Tibial nerve (tissue), 4 donors: ENCODE measurements at places on chromosomes 6 and 20. TPM values are rescaled to one million over a fixed set of nuclear protein-coding genes. Genes with fewer than 3 reads are reported as not detected.

RIMS1 gene
- 3.3 TPM for total RNA-seq

TFAP2D gene
- not detected for total RNA-seq

GRIK2 gene
- 5.4 TPM for total RNA-seq

FAM83C gene
- total RNA-seq = not detected

BNIP5 gene
- not detected for total RNA-seq

TJAP1 gene
- 30.2 TPM for total RNA-seq

PRKN gene
- total RNA-seq = 5.5 TPM

ABHD16B gene
- not detected for total RNA-seq

ESR1 gene
- 5.4 TPM for total RNA-seq

CPXM1 gene
- 1.6 TPM for total RNA-seq

HFE gene
- total RNA-seq = 11.0 TPM

DCBLD1 gene
- total RNA-seq = 9.4 TPM

TRIM31 gene
- not detected for total RNA-seq

TGM3 gene
- total RNA-seq = not detected

CFAP61 gene
- total RNA-seq = 0.60 TPM

KCNK5 gene
- 18.1 TPM for total RNA-seq

DNA sequence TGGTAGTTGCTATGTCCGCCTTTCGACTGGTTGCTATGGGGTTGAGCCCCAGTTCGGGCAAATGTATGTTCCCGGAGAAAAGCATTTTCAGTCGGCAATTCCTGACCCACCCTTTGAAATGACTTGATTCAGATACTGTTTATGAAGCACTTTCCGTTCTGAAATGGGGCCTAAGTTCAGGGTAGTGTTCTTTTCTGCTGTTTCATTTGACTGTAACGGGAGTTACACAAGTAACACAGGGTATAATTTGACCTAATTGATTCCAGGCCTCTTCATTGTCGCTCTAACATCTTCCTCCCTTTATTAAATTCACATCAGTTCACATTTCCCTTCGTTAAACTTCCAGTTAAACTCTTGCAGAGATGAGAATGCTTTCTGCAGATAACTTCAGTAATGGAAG is 85.5 kb downstream of the BMP6 start:
- H3K4me1 ChIP-seq = no peaks in the 10 kb centered on the region
- H3K4me3 ChIP-seq = no peak overlapping the region
- no peak for DNase-seq
- no peaks in the 10 kb centered on the region for H3K27me3 ChIP-seq
- no peak overlapping the region for H3K27ac ChIP-seq

- no peaks in the 10 kb centered on the region for H3K4me1 ChIP-seq
- no peaks in the 10 kb centered on the region for H3K36me3 ChIP-seq
- no peak for DNase-seq
- no peak overlapping the region for H3K27ac ChIP-seq
These were observed 306.7 kb downstream of the RNF144B start for GRCh38 chr6:18693881-18694280.

GRCh38 chr20:59325142-59325523 is 24.7 kb downstream of the EDN3 start:
- no peaks in the 10 kb centered on the region for H3K4me1 ChIP-seq

GRCh38 chr20:34249291-34249690 is 8.1 kb downstream of the ASIP start:
- no peak overlapping the region for H3K4me3 ChIP-seq
- H3K27ac ChIP-seq = no peak overlapping the region

- H3K36me3 ChIP-seq = no peaks in the 10 kb centered on the region
- H3K27me3 ChIP-seq = no peaks in the 10 kb centered on the region
These were observed 2.5 kb upstream of the TMEM14C start for GRCh38 chr6:10720265-10720959.

DNA sequence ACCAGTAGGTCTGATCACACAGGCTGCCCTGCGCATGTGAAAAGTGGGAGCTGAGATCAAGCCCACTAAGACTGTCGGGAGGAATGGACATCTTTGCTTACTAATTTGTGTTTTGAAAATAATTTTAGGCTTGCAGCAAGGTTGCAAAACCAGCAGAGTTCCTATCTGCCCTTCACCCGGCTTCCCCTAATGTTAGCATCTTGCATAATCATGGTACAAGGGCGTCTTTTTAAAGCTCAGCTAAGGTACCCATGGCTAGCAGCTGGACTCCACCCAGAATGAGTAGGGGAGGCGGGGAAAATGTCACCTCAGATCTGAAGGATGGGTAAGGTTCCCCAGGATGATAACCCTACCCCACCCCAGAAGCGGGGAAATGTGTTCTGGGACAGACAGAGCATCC is 25.3 kb upstream of the BMP7 start:
- no peaks in the 10 kb centered on the region for H3K4me1 ChIP-seq
- H3K4me3 ChIP-seq = no peak overlapping the region
- no peak for DNase-seq
- H3K27ac ChIP-seq = no peak overlapping the region
- no peaks in the 10 kb centered on the region for H3K27me3 ChIP-seq

DNA sequence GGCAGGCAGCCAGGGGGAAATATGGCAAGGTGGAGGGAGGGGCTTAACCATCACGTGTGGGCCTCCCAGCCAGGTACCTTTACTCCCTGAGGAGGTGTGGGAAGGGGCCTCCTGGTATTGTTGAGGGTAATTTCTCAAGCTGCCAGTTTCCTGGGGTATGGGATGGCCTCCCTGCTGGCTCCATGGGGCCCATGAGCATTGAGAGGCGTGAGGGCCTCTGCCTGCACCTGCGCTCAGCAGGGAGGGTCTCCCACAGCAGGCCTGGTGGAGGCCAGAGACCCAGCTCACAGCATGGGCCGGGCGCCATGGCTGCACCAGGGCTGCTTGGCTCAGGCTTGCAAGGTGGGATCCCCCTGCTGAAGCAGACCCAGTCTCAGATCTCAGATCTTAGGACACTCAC is 113.0 kb downstream of the GRM4 start:
- H3K4me1 ChIP-seq = no peaks in the 10 kb centered on the region
- DNase-seq = no peak
- no peaks in the 10 kb centered on the region for H3K27me3 ChIP-seq
- no peak overlapping the region for H3K4me3 ChIP-seq
- H3K36me3 ChIP-seq = no peaks in the 10 kb centered on the region

GRCh38 chr6:155041741-155042279 is 46.7 kb downstream of the TIAM2 start:
- DNase-seq = no peak
- H3K27me3 ChIP-seq = no peaks in the 10 kb centered on the region
- no peak overlapping the region for H3K4me3 ChIP-seq
- no peaks in the 10 kb centered on the region for H3K36me3 ChIP-seq

DNA sequence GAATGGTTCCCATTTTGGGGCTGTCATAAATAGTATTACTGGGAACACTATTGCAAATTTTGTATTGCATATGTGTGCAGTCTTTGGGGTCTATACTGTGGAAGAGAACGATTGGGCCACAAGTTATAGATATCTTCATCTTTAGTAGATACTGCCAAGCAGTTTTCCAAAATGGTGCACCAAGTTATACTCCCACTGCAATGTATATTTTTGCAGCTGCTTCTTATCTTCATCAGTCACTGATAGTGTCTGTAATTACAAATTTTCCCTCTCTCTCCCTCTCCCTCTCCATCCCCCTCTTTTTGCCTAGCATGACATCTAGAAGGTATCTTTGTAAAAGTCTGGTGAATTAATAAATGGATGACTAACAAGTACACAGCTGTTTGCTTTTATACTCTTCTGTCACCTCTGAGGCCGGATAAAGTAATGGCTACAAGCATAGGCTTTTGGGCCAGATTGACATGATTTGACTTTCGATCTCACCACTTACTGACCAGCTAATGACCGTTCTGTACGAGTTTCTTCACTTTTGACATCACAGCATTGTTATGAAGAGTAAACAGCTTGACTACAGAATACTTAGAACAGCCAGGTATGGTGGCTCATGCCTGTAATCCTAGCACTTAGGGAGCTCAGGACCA is 113.3 kb upstream of the SLC2A12 start:
- H3K36me3 ChIP-seq = peaks cover 29% of the 10 kb centered on the region
- no peak overlapping the region for H3K27ac ChIP-seq
- H3K4me3 ChIP-seq = no peak overlapping the region
- H3K4me1 ChIP-seq = no peaks in the 10 kb centered on the region
- no peaks in the 10 kb centered on the region for H3K27me3 ChIP-seq

- H3K4me1 ChIP-seq = no peaks in the 10 kb centered on the region
- no peak for DNase-seq
- H3K27ac ChIP-seq = no peak overlapping the region
- H3K4me3 ChIP-seq = no peak overlapping the region
- no peaks in the 10 kb centered on the region for H3K36me3 ChIP-seq
These were observed 21.7 kb upstream of the FAM217A start for GRCh38 chr6:4100655-4101054.

- no peak for DNase-seq
- H3K4me1 ChIP-seq = no peaks in the 10 kb centered on the region
- H3K36me3 ChIP-seq = no peaks in the 10 kb centered on the region
- no peak overlapping the region for H3K27ac ChIP-seq
- no peaks in the 10 kb centered on the region for H3K27me3 ChIP-seq
These were observed 332.1 kb downstream of the UTRN start for GRCh38 chr6:144617191-144617590.

- no peak for DNase-seq
- no peaks in the 10 kb centered on the region for H3K36me3 ChIP-seq
- no peaks in the 10 kb centered on the region for H3K27me3 ChIP-seq
- no peak overlapping the region for H3K27ac ChIP-seq
These were observed 121.5 kb upstream of the NEDD9 start for GRCh38 chr6:11353921-11354389.

DNA sequence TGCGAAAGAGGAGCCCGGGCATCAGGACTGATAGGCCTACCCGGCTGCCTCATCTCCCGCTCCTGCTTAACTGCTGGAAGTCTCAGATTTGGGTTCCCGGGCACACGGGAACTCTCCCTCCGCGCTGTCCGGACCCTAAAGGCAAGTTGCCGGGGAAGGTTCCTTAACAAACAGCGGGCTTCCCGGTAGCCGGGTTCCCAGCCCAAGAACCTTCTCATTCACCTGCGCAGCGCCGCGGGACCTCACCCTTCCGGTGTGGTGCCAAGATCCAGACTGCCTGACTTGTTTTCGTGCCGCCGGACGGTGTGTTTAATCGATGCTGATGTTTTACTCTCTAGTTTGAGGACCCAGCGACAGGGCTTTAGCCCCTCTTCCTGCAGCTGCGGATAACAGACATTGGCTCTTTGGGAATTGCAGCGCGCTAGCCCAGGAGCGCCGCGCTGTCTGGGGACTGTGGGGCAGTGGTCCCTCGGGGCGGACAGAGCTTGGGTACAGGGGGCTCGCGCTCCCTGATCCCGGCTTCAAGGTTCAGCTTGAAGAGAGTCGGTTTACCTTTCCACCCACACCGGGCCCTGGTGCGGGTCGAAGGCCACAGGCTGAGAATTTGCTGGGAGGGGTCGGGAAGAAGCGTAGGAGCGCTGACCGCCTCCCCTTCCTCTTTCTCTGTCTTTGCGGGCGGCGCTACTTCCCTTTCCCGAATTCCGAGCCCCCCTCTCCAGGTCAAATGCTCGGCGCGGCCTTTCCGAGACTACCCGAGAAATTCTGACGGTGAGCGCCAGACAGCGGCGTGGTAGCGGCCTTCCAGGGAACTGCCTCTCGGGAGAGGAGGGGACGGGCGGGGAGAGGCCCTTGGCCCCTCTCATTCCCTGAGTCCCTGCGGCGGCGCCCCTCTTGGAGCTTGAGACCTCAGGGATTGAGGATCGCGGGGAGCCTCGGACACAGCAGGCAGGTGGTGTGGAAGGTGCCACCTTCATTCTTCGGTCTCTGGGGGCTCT is 17.2 kb downstream of the ABT1 start:
- DNase-seq = no peak
- H3K27me3 ChIP-seq = peaks cover 24% of the 10 kb centered on the region
- H3K4me1 ChIP-seq = peaks cover 17% of the 10 kb centered on the region
- no peak overlapping the region for H3K27ac ChIP-seq
- peak overlapping the region; percentile 19 for H3K4me3 ChIP-seq

DNA sequence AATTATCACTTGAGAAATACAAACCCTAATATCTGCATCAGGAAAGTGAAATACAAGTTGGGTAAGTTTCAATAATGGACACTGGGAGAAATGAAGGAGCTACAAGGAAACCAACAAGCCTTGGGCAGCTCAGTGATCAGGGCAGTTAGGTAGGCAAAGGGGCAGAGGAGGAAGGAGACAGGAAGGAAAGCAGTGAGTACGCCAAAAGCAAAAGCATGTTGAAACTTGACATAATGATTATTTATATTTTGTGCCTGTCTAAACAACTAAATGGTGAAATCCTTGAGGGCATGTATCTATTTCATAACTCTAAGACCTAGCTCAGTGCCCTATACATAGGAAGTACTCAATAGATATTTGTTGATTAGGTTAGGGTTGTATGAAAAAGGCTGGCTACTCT is 23.3 kb downstream of the PXT1 start:
- H3K4me1 ChIP-seq = no peaks in the 10 kb centered on the region
- no peak overlapping the region for H3K4me3 ChIP-seq
- no peaks in the 10 kb centered on the region for H3K27me3 ChIP-seq

GRCh38 chr6:56477241-56477640 is 165.4 kb downstream of the DST start:
- peaks cover 93% of the 10 kb centered on the region for H3K36me3 ChIP-seq
- no peak overlapping the region for H3K4me3 ChIP-seq
- no peak overlapping the region for H3K27ac ChIP-seq
- no peaks in the 10 kb centered on the region for H3K4me1 ChIP-seq
- H3K27me3 ChIP-seq = no peaks in the 10 kb centered on the region

GRCh38 chr6:124356276-124356810 is 552.7 kb downstream of the NKAIN2 start:
- no peak overlapping the region for H3K27ac ChIP-seq
- H3K36me3 ChIP-seq = no peaks in the 10 kb centered on the region
- no peaks in the 10 kb centered on the region for H3K27me3 ChIP-seq
- no peaks in the 10 kb centered on the region for H3K4me1 ChIP-seq
- no peak for DNase-seq

DNA sequence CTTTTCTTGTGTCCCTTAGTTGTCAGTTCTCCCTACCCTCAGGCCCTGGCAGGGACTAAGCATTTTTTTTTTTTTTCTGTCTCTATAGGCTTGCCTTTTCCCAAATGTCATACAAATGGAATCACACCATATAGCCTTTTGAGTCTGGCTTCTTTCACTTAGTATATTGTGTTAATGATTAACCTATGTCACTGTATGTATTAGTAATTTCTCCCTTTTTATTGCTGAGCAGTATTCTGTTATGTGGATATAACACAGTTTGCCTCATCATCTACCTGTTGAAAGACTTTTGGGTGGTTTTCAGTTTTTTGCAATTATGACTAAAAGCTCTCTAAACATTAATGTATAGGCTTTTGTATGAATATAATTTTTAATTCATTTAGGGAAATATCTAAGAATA is 16.0 kb upstream of the FBXO30 start:
- no peaks in the 10 kb centered on the region for H3K36me3 ChIP-seq
- no peak overlapping the region for H3K27ac ChIP-seq
- H3K4me3 ChIP-seq = no peak overlapping the region
- H3K4me1 ChIP-seq = no peaks in the 10 kb centered on the region
- H3K27me3 ChIP-seq = no peaks in the 10 kb centered on the region

GRCh38 chr6:155173488-155173887 is 90.3 kb upstream of the CLDN20 start:
- peaks cover 24% of the 10 kb centered on the region for H3K4me1 ChIP-seq
- DNase-seq = no peak
- H3K36me3 ChIP-seq = no peaks in the 10 kb centered on the region
- no peak overlapping the region for H3K4me3 ChIP-seq

GRCh38 chr6:107400616-107401147 is 58.7 kb downstream of the PDSS2 start:
- no peaks in the 10 kb centered on the region for H3K36me3 ChIP-seq
- no peak overlapping the region for H3K4me3 ChIP-seq
- no peak overlapping the region for H3K27ac ChIP-seq
- DNase-seq = no peak
- no peaks in the 10 kb centered on the region for H3K4me1 ChIP-seq
